ENCODE measurements at places on chromosomes 13 and 19. TPM values are rescaled to one million over a fixed set of nuclear protein-coding genes. Genes with fewer than 3 reads are reported as not detected.

DNA sequence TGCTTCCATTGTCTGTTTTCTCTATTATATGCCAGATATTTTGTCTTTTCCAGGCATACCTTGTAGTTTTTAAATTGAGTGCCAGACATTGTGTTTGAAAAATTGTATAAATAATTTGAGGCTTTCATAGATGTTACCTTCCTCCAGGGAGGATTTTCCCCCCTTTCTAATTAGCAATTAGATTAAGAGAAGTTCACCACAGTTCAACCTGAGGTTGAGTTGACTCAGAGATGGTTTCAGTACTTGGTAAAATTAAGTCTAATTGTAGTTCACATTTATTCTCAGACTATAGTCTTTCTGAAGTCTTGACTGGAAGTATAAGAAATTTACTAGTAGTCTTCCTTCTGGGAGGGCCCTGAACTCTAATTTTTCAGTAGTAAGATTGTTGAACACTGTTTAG, 104.1 kb upstream of the SCEL start:
- no peak for DNase-seq

The ABHD17A gene
- total RNA-seq, result 283 TPM

- no peak for DNase-seq
These were observed 535.2 kb downstream of the LIG4 start for GRCh38 chr13:107680115-107680514.

- DNase-seq, result no peak
These were observed 59.3 kb upstream of the WDFY2 start for GRCh38 chr13:51524829-51525566.

The KRTDAP gene
- not detected for total RNA-seq

DNA sequence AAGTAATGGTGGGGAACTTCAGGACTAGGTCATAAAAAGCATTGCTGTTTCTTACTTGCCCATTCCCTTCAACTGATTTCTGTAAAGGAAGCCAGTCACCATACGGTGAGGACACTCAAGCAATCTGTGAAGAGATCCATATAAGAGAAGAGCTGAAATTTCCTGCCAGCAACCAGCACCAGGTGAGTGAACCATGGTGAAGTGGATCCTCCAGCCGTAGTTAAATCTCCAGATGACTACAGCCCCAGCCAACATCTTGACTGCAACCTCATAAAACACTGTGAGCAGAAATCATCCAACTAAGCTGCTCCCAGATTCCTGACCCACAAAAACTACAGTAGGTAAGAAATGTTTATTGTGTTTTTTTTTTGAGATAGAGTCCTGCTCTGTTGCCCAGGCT, 3.8 kb upstream of the SLC6A16 start:
- no peak for DNase-seq

DNA sequence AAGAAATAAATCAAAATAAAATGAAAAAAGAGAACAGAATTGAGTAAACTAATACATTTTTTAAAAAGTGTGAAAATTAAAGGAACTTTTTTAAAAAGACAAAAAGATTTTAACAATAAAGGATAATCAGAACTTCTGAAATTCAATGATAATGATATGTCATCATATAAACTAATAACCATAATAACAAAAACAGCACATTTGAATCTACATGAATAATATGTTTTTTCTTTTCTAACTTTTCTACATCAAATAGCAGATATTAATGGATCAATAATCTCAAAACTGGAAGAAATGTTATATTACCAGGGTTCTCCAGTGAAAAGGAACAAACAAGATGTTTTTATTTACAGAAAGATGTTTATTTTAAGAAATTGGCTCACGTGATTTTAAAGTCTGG, 903.3 kb upstream of the MIR17HG start:
- no peak for DNase-seq

The SMIM17 gene
- 0.54 TPM for total RNA-seq
